ENCODE measurements at places on chromosomes 6 and 20. TPM values are rescaled to one million over a fixed set of nuclear protein-coding genes. Genes with fewer than 3 reads are reported as not detected.

GRCh38 chr6:43896329-43897255, 126.6 kb downstream of the VEGFA start:
- DNase-seq, result no peak
- H3K4me1 ChIP-seq, result no peaks in the 10 kb centered on the region
- no peak overlapping the region for H3K27ac ChIP-seq
- no peaks in the 10 kb centered on the region for H3K36me3 ChIP-seq
- no peak overlapping the region for H3K4me3 ChIP-seq
- no peaks in the 10 kb centered on the region for H3K27me3 ChIP-seq

DNA sequence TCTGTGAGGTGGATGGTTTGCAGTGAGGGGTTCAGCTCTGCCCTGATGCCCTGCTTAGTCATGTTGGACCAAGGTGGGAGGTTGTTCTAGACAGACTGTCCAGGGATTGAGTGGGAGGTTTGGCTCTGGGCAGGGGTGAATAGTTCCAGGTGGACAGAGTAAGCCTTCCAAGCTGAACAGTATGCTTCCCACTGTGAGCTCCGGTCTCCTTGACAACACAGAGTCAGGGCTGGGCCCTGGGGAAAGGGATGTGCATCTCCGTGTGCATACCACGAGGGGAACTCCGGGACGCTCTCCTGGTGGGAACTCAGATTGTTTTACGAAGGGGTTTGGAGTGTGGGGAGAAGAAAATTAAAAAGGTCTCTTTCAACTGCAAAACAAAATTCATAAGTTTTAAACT, 174.7 kb downstream of the DHX35 start:
- no peak for DNase-seq
- no peak overlapping the region for H3K27ac ChIP-seq
- no peaks in the 10 kb centered on the region for H3K27me3 ChIP-seq
- no peak overlapping the region for H3K4me3 ChIP-seq
- H3K36me3 ChIP-seq, result no peaks in the 10 kb centered on the region

GRCh38 chr6:141963543-141964295, 169.0 kb upstream of the GJE1 start:
- H3K4me3 ChIP-seq, result no peak overlapping the region
- H3K27ac ChIP-seq, result no peak overlapping the region
- H3K27me3 ChIP-seq, result no peaks in the 10 kb centered on the region

GRCh38 chr6:165769884-165770283, 106.8 kb upstream of the PDE10A start:
- no peak for DNase-seq
- H3K4me3 ChIP-seq, result no peak overlapping the region
- H3K27me3 ChIP-seq, result no peaks in the 10 kb centered on the region
- H3K4me1 ChIP-seq, result no peaks in the 10 kb centered on the region
- H3K27ac ChIP-seq, result no peak overlapping the region

DNA sequence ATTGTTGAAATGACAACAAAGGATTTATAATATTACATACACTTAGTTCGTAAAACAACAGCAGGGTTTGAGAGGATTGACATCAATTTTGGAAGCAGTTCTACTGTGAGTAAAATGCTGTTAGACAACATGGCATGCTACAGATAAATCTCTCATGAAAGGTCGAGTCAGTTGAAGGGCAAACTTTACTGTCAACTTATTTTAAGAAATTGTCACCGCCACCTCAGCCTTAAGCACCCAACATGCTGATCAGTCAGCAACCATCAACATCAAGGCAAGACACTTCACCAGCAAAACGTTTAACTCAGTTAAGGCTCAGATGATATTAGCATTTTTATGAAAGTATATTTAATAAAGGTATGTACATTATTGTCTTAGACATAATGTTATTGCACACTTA, 31.0 kb downstream of the CYB5R4 start:
- H3K4me3 ChIP-seq, result no peak overlapping the region
- no peaks in the 10 kb centered on the region for H3K4me1 ChIP-seq
- DNase-seq, result no peak
- H3K36me3 ChIP-seq, result no peaks in the 10 kb centered on the region

SMPDL3A gene
- total RNA-seq, result 0.13 TPM

VGLL2 gene
- not detected for total RNA-seq

PDYN gene
- total RNA-seq, result not detected

FAM83B gene
- total RNA-seq, result 0.05 TPM

PSMG4 gene
- total RNA-seq, result 32.4 TPM

Measured in GM12878 (cell line).